ENCODE measurements at places on chromosomes 1 and 21.

GRCh38 chr1:229035054-229035747 is 235.7 kb upstream of the RAB4A start:
- DNase-seq: no peak

- DNase-seq: no peak
These were observed 56.9 kb downstream of the TP53BP2 start for GRCh38 chr1:223788746-223789415.

GRCh38 chr1:73593364-73593763 is 604.6 kb downstream of the LRRIQ3 start:
- DNase-seq: no peak

DNA sequence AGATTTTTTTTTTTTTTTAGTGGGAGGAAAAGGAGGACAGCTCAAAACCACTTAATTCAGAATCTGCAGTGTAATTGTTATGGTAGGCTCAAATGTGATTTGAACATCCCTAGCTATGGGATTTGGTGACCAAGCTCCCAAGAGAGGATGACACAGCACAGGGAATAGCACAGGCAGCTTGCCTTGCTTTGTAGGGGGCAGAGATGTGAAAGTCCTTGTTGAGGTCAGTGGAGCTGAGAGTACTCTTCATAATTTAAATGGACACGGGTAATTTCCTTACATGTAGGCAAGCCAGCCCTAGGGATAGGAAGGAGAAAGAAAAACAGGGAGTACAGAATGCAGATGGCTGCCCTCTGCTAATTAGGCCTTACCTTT is 3.2 kb upstream of the UCK2 start:
- no peak for DNase-seq

DNA sequence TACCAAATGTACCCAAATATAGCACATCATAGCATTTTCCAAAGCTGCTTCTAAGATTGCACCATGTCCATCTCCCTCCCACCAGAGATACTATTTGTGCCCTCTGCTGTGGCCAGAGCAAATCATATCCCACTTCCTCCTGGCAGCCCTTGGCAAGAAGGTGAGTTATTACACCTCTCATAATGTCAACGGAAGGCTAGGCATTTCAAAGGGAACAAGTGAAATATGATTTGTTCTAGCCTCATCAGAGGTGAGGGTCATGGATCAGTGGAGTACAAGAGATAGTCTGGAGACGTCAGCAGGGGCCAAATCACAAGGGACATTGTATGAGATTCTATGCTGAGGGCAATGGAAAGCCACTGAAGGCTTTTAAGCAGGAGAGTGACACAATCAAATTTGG is 90.2 kb upstream of the BCAR3 start:
- DNase-seq: no peak

- no peak for DNase-seq
These were observed 355.6 kb downstream of the PRDM2 start for GRCh38 chr1:14055442-14056223.

GRCh38 chr1:215744419-215744818 is 177.3 kb downstream of the KCTD3 start:
- DNase-seq: no peak

DNA sequence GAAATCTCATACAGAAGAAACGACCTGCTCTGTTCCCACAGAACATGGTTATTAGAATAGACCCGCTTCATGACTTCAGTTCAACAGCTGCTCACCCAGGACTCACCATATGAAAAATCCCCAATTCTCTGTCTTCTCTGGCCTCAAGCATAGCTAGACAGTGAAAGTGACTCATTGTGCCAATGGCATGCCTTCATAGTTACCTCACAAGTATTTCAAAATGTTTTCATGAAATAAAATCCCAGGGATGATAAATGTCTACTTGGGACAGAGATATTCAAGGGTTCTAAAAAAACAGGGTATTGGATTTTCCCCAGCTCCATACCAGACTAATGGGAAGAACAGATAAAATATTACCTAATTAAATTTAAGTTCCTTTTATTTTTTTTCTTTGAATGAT is 82.3 kb downstream of the NOTCH2 start:
- DNase-seq: no peak

DNA sequence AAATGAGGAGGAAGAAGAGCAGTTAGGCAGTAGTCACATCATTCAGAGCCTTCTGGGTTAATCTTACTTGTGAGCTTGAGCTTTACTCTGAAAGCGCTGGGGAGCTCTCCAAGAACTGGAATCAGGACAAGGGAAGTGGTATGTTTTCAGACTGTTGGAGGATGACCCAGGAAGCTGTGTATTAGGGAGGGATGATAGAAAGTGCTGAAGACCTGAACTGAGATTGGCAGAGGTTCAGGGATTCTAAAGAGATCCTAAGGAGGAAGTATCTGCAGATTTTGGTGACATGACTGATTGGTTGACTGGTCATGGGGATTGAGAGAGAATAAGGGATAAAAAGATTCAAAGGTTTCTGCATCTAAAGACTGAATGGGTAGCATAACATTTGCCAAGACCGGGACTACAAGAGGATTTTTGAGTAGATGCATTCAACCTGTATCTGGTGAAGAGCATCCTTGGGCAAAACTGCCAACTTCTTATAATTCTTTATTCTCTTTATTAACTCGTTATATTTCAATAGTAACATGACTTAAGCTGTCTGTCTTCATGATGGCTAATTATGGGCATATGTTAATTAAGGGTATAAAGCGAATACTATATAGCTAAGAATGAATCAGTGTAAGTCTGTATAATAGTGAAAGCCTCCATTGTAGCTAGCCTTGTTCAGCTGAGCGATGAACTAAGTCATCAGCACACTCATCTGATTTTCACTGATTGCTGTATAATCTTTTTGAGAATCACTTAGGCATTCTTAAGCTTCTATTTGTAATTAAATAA is 41.8 kb downstream of the XCL1 start:
- no peak for DNase-seq

GRCh38 chr1:81802707-81803430 is 2.1 kb downstream of the ADGRL2 start:
- DNase-seq: no peak

DNA sequence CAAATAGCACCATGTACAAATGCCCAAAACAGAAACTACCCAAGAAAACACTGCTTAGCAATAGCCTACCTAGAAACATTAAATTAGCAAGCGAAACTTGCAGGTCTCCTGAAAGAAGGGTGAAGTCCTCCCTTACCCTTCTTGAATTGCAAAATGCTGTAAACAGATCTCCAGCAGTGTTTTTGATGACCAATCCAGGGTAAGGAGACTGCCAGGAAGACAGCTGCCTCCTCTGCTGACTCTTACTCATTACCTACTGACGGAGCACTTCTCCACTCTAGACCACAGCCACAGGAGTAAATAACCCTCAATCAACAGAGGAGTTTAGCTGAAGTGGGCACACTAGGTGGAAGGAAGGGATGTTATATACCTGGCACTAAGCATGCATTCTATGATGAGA is 32.2 kb upstream of the GADD45A start:
- DNase-seq: no peak

DNA sequence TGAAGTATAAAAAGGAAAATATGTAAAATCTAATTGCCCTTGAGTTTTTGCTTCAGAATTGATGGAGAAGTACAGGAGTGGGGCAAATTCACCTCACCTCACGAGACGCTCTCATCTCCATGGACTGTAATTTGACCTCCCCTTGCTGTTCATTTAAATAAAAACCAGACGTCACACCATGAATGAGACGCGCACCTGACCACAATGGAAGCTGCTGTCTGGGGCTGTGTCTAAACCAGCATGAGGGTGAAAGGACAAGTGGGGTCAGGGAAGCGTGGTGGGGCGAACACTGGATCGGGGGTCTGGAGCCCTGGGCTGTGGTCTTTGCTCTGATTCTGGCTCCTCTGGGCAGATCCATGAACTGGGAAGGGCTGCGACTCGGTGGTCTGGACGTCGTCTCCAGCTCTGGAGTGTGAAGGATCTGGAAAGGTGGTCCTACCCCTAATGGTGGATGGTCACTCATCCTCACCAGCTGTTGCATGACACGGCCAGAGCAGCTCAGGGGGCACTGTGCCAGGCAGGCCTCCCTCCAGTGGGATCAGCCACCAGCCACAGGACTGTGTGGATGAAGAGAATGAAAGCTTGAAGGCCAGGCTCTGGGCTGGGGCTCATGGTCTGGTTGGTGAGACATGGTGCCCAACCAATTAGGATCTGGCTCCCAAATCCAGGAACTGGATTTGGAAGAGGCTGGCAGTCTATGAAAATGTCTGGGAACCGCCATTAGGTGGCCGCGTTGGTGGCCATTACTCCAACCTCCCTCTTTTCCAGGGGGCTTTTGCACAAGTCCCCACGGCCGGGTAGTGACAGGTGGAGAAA is 728.6 kb downstream of the PTPRU start:
- DNase-seq: no peak

DNA sequence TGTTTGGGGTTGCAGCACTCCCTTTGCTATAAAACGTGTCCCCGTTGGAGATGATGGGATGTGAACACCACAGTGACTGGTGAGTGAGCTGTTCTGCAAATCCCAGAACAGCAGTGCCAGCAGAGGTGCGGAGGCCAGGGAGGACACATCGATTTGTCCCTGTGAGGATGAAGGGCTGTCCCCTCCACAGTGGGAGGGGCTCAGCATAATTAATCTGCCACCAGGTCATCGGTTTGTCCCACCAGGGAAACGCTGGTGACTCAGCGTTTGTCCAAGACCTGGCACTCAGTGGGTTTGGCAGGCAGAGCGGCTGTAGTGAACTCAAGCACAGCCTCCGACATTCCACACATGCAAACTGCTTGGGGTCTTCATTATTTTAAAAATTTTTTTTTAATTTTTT is 22.8 kb upstream of the PDE9A start:
- DNase-seq: no peak

DNA sequence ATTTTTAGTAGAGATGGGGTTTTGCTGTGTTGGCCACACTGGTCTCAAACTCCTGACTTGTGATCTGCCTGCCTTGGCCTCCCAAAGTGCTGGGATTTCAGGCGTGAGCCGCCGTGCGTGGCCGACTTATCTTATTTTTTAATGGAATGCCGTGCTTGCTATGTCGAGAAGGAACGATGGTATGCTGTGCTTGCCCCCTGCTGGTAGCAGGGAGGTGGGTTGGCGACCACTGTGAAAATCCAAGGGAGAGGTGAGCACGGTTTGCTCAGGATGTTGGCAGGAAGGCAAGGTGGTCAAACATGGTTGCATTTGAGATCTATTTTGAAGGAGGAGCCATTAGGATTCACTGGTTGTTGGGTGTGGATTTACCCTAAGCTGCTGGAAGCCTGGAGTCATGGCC is 45.8 kb upstream of the RCC2 start:
- no peak for DNase-seq

DNA sequence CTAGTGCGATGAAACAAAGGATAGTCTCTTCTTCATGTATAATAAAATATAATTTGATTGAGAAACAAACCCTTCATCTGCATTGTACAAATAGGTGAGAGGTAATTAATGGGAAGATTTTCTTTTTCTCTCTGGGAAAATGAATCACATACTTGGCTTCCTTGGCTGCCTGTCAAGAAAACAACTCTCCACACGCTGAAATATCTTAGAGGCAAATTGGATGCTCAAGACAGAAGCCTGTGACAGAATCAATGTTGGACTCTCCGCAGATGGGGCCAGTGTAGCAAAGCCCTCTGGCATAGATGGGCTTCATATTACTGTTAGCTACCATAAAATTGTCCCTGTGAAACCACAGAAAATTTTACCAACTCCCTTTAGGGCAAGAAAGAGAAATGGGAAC is 186.6 kb downstream of the GRIK1 start:
- no peak for DNase-seq

DNA sequence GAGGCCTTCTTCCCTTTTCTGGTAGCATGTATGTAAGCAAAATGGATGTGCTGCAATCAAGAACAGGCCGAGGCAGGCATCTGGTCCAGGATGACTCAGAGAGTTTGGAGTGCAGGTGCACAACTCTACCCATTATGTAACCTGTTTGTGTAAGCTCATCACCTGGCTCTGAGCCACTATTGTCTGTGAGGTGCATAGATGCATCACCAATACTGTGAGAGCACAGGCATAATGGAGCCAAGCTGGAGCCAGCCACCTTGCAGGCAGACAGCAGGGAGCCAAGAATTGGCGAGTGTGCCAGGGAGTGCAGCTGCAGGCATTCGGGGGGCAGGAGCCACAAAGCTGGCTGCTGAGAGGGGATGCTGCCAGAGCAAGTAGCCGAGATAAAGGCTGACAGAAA is 549.9 kb upstream of the RGS18 start:
- DNase-seq: no peak

DNA sequence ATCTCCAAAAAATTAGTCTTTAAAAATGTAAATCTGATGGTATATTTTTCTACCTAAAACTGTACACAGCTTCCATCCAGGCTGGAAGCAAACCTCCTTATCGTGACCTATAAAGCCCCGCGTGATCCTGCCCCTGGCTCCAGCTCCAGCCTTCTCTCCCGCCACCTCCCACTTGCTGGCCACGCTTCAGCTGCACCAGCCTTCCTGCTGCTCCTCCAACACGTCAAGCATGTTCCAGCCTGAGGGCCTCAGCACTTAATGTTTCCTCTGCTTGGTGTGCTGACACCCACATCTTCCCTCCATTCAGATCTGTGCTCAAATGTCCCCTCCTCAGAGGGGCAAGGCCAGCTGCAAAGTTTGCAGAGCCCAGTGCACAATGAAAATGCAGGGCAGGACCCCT is 123.5 kb upstream of the MAGI3 start:
- no peak for DNase-seq

GRCh38 chr21:37737996-37738395 is 178.3 kb downstream of the KCNJ6 start:
- no peak for DNase-seq

DNA sequence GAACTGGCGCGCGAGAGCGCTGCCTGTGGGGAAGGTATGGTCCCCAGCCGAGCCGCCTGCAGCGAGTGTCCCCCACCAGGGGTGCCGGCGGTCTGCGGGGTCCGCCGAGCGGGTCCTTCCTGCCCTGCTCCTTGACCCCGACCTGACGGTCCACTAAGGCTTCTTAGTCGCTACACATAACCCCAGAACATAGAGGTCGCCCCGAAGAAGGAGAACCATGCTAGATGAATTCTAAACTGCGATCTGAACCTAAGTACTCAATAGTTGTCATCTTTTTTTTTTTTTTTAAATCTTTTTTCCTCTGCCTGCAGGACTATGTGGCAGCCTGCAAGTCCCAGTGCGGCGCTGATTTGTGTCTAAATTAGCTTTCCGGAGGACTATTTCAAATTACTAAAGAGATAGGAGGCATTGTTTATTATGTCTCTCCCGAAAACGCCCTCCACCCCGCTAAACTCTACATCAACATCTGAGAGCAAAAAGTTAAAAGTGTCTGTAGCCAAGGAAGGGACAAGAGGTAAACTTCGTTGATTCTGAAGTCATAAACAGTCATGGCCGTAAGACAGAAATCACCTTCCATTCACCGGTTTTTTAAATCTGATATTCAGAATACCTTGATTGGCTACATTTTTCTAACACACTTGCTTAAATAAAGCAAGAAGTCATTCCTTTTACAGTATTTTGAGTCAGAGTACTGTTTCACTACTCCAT is 476 bp downstream of the AXDND1 start:
- no peak for DNase-seq

- DNase-seq: no peak
These were observed 213.7 kb upstream of the CSF3R start for GRCh38 chr1:36696261-36696940.

- DNase-seq: no peak
These were observed 105.0 kb downstream of the SYT14 start for GRCh38 chr1:210043058-210043457.

- DNase-seq: no peak
These were observed 1629.3 kb downstream of the MRPL39 start for GRCh38 chr21:23977971-23978370.
